ENCODE measurements at places on chromosomes 2 and 18.

DNA sequence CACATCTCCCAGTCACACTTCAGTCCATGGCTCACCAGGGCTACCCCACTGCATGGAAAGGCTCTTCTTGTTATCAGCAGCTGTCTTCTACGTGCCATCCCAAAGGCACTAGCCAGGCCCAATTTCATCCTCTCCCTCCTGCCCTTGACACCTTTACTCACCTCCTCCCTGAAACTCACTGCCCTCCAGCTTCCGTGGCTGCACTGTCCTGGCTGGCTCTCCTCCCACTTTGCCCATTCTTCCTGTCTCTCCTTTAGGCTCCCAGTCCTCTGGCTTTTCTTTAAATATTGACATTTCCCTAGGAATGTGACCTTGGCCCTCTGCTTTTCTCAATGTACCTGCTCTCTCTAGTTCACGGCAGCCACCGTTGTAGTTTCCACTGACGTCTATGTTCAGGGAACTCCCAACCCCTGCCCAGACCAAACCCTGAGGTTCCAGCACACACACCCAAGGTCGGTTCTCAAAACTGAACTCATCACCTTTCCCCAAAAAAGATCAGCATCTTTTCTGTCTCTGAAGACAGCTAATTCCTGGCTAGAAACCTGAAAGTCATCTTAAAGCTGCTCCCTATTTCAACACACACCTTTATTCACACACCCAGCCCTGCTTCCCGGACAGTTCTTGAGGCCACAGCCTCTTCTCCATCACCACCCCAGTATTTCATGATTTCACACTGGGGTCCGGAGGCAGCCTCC, 36.7 kb downstream of the WDFY1 start:
- DNase-seq, result peak; percentile 59

- DNase-seq, result no peak
Measured at GRCh38 chr2:161063946-161064306, 96.3 kb upstream of the TANK start.

GRCh38 chr2:23926750-23927571, at the start of gene ATAD2B:
Gene ATAD2B (minus strand): TSS chr2:23927123. CDS start chr2:23926770, 353 bp downstream.
- DNase-seq, result peak; percentile 95

GRCh38 chr18:55327454-55327853, 260.5 kb downstream of the TCF4 start:
- no peak for DNase-seq

- peak; percentile 15 for DNase-seq
Measured at GRCh38 chr2:120914839-120915521, 179.3 kb downstream of the GLI2 start.

DNA sequence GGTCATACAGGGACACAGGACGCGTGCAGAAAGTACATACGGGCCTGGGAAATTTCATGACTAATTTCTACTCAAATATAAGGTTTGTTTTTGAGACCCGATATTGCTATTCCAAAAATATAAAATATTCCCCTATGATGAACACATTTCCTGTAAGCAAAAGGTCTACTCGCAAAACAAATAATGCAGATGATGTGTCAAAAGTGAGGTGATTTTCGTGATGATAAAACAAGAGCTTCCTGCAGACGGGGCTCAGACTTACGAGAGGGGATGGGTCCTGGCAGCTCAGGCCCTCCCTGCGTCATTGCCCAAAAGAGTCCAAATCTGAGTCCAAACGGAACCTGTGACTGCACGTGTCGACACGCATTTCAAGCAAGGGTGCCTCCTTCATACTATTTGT, 62.7 kb downstream of the MBP start:
- DNase-seq, result no peak

- no peak for DNase-seq
Measured at GRCh38 chr18:77397056-77397455, 147.4 kb downstream of the GALR1 start.

- DNase-seq, result no peak
Measured at GRCh38 chr2:66377832-66378231, 57.1 kb upstream of the MEIS1 start.

DNA sequence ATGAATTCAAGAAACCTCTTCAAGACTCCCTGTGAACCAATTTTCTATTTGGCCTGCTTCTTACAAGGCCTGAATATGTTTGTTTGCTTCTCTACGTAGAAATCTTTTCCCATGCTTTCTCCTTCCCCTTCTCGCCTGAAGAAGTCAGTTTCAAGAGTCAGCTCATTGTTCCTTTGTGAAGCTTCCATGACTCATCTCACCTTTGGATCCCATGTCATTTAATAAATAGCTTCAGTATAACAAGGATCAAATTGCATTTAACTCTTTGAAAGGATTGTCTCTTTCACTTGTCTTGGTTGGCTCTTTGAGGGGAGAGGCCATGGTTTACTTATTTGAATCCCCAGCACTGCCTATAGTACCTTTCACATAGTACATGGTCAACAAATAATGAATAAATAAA, 28.4 kb downstream of the CPS1 start:
- DNase-seq, result peak; percentile 87

- DNase-seq, result no peak
Measured at GRCh38 chr2:226423498-226423960, 376.1 kb downstream of the IRS1 start.

DNA sequence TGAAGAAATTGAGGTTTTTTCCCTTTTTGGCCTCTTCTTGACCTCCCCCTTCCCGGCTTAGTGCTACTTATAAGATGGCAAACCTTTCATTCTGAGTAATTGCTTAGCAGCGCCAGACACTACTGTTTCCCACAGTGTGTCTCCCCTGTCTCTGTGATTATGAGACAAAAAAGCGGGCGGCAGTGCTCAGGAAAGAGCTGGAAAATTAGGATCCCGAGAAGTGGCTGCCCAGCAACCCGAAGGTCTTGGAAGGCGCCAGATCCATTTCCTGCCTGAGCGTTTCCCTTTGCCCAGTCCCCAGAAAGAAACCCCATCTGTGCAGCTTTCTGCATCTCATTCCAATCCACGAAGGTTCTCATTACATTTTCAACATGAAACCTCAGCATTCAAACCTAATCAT, 191.9 kb upstream of the APCDD1 start:
- no peak for DNase-seq

GRCh38 chr2:96546321-96546720, 9.8 kb downstream of the ARID5A start:
- DNase-seq, result no peak

DNA sequence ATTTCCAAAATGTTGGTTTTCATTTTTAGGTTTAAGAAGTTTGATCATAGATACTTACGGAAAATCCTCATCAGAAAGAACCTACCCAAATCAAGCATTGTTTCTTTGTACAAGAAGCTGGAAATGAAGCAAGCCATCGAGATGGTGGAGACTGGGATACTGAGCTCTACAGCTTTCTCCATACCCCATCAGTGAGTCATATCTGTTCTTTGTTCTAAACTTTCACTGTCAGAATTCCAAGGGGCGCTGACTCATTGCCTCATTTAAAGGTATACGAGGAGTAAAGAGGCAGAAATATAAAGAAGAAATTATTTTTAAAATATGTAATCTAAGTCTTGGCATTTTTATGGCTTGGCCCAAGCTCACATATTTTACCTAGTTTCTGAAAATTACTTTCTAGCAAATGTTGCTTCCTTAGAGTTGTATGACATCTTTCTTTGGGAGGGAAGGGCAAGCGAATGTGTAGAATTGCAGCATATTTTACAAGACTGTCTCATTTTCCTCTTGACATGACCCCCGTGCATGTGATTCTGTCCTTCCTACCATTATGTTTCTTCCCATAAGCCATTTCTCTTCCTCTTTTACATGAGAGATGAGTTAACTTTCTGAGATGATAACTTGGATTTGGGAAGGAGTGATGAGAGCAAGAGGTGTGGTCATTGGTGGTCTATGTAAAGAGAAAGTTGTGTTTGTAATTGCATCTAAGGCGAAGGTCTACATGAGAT, 41.2 kb downstream of the SLC9A4 start:
- DNase-seq, result peak; percentile 88

DNA sequence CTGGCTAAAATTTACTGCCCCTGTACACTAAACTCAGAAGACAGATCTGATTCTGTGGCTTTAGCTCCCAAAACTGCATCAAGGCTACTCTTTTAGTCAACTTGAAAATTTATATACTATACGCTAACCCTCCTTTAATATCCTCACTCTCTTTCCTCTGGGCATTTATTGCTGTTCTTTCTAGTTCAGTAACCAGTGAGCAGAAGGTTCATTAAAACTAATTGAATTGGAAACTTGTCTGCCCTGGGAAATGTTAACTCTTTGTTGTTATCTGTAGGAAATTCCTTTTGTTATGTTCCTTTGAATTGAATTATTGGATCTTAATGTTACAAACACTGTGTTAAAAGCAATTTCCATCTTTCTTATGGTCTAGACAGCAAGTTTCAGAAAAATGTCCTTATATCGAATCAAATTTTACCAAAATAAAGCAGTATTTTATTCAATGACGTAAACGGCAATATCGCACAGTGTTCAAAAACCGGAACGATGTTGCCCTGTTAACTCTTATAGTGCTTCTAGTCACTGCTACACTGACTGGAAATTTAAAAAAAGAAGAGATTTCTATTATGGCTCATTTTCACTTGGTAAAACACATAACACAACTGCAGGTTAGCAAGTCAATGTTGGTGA, 168.3 kb downstream of the NR4A2 start:
- DNase-seq, result no peak

- DNase-seq, result peak; percentile 38
Measured at GRCh38 chr18:34707670-34708069, 2.4 kb upstream of the DTNA start.

DNA sequence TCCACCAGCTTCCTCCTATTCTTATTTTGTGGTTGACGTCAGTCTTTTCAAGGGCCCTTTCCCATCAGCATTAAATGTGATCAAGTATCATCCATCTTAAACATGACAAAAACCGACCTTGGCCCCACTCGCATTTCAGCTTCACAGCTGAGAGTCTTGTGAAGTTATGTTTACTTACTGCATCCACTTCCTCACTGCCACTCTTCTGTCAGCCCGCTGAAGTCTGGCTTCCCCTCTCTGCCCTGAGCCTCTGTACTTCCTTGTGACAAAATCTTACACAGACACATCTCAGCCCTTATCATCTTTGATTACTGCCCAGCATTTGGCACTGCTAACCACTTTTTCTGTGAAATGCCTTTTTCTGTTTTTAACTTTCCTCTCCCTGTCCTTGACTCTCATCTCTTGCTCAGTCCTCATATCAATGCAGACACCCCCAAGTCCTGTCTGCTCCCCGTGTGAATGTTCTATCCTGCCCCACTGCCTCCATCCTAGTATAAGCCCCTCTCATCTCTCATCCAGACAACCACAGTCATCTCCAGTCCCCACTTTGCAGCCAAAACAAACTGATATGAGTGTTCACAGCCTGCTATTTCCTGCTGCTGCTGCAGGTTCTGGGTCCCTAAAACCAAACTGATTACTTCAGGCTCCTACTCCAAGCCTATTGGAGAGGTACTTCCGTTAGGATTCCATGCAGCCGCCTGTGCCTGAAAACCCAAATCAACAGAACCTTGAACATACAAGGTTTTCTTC, 31.4 kb downstream of the FOSL2 start:
- DNase-seq, result no peak

GRCh38 chr2:149236410-149236809, 94.0 kb upstream of the LYPD6 start:
- peak; percentile 54 for DNase-seq

GRCh38 chr2:168185583-168186274, 61.7 kb downstream of the STK39 start:
- DNase-seq, result peak; percentile 55

DNA sequence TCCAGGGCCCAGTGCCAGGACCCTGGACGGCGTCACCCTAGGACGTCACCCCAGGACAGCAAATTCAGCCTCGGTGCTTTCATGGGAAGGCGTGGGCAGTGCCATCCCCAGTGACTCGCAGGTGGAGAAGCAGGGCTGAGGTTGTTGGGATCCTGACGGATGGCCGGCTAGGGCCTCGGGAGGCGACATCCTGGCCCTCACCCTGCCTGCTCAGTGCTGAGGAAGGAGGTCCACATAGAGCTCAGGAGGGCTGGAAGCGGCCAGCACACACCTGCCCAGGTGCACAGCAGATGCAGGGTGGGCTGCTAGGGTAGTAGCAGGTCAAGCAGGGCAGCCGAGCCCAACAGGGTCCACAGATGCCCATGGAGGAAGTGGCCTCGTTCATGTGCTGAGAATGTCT, 482.0 kb upstream of the SALL3 start:
- DNase-seq, result no peak

DNA sequence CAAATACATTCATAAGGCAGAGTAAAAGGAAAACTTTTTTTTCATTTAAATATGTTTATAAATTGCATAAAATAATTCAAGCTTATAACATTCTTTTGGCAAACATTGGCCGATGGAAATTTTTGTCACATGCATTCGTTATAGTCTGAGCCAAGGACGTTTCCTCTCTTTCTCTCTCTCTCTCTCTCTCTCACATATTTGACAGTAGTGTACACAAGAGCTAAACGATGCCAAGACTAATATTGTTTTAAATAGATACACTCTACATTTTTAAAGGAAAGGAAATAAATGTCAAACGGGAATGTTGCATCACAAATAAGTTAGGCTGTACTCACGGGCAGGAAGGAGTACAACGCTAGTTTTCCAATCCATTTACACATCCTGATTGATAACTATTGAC, 251.1 kb upstream of the SMIM21 start:
- no peak for DNase-seq

- DNase-seq, result no peak
Measured at GRCh38 chr2:217437290-217437870, 565.4 kb downstream of the TNS1 start.

DNA sequence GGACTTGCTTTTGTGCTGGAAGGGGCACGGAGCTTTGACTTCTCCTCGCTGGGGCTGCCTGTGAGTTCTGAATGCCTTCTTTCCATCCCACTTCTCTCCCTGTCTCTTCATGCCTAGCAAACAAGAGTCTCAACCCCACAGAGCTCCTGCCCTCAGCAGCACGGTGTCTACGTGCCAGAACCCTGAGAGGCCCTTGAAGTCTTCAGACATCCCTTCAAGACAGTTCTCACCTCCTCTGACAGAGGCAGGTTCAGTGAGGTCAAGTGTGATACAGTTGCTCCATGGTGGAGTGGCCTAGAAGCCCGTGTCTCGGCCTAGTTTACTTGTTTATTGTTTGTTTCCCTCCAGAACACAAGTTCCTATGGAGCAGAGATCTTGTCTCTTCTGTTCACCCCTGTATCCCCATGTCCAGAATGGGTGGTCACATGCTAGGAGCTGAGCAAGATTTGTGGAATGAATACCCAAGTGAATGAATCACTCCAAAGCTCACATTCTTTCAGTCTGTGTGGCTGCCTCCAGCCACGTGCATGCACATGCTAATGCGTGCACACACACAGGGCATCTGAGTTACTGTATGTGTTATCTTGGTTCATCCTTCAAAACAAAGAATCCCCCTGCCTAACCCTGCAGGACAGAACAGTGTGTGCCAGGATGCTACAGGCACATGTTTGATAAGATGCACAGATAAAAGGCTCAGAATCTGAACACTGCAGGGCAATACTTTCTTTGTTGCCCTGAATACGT, 391.6 kb downstream of the NBAS start:
- DNase-seq, result no peak

Data from small intestine (tissue), 16 donors.